ENCODE measurements at places on chromosomes 5 and 9.

GRCh38 chr5:59831326-59832010 lies 62.1 kb downstream of the PDE4D start:
- no peak for DNase-seq

- no peak for DNase-seq
These were observed 14.7 kb downstream of the FOCAD start for GRCh38 chr9:20698782-20699181.

DNA sequence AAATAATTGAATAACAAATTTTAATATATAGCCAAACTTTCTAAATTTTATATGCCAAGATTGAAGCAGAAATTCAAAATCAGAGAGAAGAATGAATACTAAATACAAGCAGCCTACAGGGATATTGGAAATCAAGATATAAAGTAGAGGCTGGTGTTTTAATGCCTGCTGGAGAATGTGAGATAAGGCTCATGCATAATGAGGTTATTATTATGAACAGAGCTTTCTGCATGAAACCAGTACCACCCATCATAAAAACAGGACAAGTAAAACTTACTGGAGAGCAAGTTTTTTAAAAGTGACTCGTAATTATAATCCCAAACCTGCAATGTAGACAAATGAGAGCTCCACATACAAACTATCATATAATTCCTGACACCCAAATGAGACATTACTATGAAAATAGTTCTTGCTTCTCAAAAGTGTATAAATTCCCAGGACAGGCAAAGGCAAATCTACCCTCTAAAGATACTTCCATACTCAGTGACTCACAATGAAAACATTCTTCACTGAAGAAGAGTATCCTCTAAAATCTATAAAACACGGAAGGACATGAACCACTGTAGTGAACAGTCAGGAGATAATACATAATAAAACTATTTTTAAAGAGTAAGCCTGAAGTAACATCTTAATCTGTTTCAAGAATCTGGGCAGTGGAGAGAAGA lies 532.0 kb upstream of the GRAMD2B start:
- no peak for DNase-seq

GRCh38 chr5:103942587-103943186 lies 380.1 kb upstream of the NUDT12 start:
- DNase-seq, result no peak

DNA sequence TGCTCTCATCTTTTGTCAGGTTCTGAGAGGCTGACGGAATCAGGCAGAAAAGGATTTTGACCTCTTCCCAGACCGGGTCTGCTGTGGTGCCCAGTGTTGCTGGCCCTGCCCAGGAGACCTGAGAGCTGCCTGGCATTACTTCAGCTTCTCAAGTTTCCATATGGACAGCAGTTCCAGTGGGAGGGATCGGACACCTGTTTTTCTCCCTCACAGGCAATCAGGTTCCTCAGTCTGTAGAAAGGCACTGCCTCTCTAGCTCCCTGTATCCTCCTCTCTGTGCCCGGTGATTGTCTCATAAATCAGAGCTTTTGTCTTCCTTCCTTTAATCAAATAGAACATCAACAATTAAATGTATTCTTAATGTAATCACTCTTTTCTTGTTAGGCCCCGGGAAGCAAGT lies 198.7 kb downstream of the SEMA6A start:
- no peak for DNase-seq
